ENCODE measurements at places on chromosomes 11 and 22.
A peak's percentile ranks its signal among the peaks of the same experiment; 100 is the strongest.

- no peak for DNase-seq
Measured at GRCh38 chr11:35524780-35525179, 636 bp downstream of the PAMR1 start.

DNA sequence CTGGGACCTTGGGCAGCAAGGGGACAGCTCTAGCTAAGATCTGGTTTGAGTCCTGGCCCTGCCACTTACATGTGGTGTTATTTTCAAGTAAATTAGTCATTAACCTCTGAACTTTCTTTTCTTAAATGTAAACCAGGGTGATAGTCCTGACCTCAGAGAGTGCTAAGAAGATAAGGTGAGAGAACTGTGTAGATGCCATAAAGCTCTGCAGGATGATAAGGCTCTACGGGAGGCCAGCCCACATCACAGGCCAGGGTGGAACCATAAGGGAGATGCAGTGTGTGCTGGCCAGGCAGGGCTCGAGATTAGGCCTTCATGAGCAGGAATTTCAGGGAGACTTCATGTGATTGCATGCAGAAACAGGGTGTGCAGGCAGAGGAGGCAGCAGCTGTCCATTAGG is 24.2 kb downstream of the NECTIN1 start:
- DNase-seq = no peak

DNA sequence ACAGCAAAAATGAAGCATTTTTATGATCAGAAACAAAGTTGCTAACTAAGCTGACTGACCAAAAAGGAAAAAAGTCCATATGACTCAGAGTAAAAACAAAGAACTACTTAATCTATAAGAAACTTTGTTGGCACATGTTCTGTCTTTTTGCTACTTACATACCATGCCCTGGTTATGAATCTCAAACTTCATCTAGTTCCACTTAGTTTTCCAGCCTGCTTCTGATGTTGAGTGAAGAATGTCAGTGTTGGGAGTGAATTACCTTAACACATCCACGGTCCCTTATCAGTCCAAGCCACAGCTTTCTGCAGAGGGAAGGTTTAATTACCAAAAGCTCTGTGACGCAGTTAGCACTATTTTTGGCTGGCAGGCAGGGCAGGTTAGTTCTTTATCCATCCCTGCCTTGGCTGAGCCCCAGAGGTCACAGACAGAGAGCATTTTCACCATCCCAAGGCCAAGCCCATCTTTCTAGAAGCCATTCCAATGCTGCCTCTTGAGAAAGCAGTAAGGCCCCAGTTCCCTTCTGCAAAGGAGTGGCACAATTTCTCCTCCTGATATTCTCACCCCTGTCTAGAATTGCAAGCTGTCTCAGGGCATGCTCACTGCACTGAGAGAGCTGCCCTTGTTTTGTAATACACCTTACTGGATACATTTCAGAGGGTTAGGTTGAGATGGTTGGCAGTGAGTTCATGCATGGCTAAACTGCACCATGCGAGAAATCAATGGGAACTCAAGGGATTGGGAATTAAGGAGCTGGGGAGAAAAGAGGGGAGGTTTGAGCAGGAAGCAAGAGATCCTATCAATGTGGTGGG is 67.1 kb downstream of the SLC1A2 start:
- DNase-seq = no peak

DNA sequence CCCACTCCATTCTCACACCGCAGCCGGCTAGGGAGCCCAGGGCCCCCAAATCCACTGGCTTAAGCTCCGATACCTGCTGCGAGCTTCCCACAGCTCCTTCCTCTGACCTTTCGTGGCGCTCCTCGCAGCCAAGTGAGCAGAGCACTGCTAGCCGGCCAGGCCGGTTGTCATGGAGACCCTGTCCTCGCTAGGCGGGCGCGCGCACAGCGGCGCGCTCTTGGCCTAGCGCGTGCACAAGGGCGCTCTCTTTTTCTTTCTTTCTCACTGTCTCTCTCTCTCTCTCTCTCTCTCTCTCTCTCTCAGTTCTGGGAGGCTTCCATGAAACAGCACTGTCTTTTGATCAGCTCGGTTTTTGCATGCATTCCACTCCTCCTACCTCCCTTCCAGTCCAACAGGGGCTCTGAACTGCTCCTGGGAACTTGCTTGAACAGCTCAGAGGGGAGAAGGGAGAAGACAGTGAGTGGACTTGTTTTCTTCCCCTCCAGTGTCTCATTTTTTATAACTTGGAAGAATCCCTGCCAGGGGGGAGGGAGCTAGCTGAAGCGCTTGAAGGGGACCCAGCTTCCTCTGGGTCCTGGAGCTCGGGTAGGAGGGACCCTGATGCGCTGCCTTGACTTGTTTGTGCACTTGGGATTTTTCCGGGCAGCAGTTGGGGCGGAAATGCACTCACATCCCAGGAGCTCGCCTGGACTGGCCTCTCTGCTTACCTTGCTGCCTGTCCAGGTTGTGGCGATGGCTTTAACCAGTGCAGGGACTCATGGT is 100.3 kb upstream of the AKIP1 start:
- DNase-seq = peak; percentile 54

DNA sequence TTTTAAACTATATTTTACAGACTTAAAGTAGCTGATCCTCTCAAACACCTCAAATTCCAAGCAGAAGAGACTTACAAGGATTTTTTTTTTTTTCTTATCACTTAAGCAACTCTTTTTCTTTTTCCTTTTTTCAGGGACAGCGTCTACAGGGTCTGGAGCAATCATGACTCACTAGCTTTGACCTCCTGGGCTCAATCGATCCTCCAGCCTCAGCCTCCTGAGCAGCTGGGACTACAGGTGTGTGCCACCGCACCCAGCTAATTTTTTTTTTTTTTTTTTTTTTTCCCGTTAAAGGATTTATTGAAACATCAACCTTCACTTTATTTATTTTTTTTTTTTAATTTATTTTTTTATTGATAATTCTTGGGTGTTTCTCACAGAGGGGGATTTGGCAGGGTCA is 4.5 kb upstream of the MACROD1 start:
- DNase-seq = no peak

- no peak for DNase-seq
Measured at GRCh38 chr11:119624102-119624615, 104.8 kb downstream of the NECTIN1 start.

Measured in endothelial cell (in vitro differentiated cells).